ENCODE measurements at places on chromosomes 16 and 17. TPM values are rescaled to one million over a fixed set of nuclear protein-coding genes. Genes with fewer than 3 reads are reported as not detected.

EFCAB13 gene
- 0.74 TPM for total RNA-seq

C1QL1 gene
- 1.2 TPM for total RNA-seq

- DNase-seq = no peak
Measured at GRCh38 chr17:73546114-73546513, 98.1 kb downstream of the SDK2 start.

- no peak for DNase-seq
Measured at GRCh38 chr17:49151996-49152395, 19.4 kb downstream of the B4GALNT2 start.

- DNase-seq = no peak
Measured at GRCh38 chr16:82301146-82301755, 131.2 kb upstream of the MPHOSPH6 start.

USP31 gene
- total RNA-seq = 2.4 TPM

PTX4 gene
- not detected for total RNA-seq

GRCh38 chr17:65039336-65039988, 17.1 kb downstream of the GNA13 start:
- no peak for DNase-seq

DNA sequence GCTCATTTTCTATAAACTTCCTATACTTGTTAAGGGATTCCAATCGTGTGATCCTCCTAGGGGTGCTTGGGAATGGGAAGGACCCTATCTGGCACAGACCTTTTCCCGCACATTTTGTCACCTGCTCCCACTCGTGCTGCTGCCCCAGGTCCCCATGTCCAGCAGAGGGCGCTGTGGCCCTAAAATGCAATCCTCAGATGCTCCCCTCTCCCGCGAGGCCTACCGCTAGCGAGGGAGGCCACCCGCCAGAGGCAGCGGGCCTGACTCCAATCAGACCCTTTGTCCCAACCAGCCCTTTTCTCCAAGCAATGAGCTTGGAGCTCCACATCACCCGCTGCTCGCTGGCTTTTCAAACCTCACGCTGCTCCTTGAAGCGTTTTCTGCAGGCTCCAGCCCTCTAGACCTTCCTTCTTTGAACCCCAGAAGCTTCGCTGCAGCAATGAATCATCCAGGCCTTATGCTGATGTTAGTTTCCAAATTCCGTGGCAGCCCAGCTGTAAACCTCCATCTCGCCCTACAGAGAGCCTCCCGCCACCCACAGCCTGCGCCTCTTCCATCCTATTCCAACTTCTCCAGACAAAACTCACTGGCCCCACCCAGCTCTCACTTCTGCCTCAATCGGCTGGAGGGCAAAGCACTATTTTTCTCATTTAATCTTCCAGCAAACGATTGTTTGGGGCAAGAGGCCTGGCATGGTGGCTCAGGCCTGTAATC, 23.6 kb upstream of the FZD2 start:
- peak; percentile 86 for DNase-seq

- DNase-seq = no peak
Measured at GRCh38 chr16:64470916-64471315, 650.9 kb downstream of the CDH11 start.

- no peak for DNase-seq
Measured at GRCh38 chr16:83115491-83116232, 488.9 kb downstream of the CDH13 start.
